ENCODE measurements at places on chromosomes 1 and 21.

DNA sequence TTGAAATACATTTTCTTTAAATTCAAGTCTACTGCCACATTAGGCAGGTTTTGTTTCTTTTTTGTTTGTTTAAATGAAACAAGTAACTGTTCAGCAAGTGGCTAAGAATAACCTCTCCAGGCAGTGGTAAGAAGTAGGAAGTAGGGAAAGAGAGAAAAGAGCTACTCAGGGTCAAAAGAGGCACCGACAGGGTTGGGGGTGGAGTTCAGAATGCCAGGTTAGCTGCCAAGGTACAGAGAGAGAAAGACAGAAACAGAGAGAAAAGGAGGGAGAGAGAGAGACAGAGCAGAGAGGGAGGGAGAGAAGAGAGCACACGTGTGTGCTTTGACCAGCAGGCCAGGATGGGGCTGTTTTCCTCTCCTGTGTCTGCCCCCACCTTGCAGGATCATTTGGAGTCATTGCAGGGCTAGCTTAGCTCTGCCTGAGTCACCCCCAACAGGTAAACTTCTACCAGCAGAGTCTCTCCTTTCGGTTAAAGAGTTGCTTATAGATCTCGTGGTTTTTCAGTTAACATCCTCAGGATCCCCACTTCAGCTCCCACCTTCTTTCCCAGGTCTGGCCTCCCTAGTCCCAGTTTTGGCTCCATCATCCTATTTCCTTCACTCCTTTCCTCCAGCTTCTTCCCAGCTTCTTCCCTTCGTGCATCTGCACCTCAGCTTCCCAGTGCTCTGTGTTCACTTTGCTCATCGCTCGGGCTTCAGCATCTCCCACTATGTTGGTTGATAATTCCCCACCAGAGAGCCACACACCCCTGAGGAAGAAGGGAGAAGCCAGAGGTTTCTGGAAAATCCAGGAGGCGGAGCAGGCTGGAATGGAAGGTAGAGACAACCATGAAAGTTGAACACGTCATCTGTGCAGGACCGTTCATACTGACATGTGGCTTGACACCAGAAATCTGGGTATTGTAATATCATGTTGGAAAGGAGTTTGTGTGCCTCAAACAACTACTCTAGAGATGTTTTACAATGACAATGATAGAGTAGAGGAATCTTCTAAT is 21.8 kb upstream of the RAB4A start:
- DNase-seq = no peak

DNA sequence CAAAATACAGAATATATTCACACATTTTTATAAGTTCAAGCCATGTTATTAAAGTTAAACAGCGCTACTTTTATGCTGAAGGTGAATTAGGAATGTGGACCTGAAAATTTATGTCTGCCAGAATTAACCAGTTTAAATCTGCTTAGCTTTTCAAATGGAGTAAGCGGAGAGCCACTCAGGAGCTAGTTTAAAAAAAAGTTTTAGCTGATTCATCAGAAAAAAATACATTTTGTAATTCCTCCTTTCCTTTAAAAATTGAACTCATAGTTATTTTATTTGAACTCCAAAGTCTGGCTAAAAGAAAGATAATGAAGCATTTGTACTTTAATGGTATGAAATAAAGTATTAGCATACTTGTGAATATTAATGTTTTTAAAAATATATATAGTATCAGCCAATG is 21.2 kb downstream of the C21orf91 start:
- no peak for DNase-seq

DNA sequence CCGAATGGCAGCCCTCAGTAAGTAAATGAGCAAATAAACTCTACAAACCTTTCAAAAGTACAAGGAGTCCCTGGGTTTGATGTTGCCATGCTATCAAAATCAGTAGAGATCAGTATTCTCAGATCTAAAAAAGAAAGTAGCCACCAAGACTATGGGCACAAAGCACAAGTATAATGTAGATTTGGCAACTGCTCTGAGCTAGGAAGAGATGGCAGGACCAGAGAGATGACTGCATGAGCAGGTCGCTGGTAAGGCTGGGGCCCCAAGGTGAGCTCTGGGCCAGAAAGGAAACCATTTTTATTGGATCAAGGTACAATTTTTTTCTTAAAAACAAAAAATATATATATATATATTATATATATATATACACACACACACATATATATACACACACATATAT is 3.1 kb upstream of the ADORA3 start:
- DNase-seq = no peak

DNA sequence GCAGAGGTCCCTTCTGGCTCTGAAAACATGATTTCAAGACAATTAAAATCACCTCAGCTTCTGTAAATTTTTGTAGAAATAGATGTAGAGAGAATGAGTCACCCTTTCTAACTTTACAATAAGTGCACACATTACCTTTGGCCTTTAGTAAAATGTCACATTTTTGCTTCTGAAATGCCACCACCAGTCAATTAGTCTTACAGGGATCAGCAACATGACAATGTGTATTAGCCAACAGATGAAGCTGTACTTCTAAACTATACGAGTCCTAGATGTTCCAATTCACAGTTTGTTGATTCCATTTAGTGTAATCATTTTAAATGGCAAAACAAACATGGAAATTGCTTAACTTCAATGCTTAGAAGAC is 23.1 kb downstream of the C21orf91 start:
- DNase-seq = no peak

GRCh38 chr1:240363315-240363714 is 248.6 kb downstream of the GREM2 start:
- no peak for DNase-seq

DNA sequence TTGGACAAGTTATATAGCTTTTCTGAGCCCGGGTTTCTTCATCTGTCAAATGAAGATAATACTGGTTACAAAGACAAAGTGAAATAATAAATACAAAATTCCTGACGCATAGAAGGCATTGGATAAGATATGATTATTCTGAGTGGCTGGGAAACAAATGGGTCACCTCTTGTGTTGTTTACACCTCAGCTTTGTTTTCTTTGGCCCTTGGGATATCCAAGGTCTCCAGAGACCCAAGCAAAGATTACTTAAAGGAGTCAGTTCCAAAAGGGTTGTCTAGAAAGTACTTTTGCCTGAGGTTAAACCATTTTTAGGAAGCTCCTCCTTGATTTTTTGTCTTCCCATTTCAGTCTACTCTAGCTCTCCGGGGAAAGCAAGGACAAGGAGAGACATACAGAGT is 9.7 kb downstream of the KHDRBS1 start:
- DNase-seq = no peak

DNA sequence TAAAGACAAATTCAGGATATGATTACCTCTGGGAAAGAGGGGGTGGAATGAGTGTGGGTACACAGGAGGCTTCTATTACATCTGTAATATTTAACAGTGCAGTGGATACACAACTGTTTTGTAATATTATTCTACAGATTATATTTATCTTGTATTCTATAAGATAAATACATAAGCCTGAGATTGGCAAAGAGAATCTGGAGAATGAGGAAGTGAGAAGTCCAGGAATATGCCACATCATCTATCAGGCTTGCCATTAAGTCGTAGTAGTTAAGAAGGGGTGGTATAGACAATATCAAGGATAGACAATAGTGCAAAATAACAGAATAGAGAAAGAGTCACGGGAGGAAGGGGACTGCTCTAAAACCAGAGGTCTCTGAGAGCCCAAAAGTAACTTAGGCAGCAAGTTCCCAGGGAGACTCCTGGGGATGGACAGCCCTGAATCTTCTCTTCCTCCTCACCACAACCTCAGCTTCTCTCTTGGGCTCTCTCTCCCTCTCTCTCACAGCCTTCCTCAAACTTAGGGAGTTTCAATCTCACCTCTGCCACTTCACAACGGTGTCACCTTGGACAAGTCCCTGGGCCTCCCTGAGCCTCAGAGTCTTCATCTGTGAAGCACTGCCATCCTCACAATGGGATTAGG is 14.0 kb upstream of the PTAFR start:
- no peak for DNase-seq

DNA sequence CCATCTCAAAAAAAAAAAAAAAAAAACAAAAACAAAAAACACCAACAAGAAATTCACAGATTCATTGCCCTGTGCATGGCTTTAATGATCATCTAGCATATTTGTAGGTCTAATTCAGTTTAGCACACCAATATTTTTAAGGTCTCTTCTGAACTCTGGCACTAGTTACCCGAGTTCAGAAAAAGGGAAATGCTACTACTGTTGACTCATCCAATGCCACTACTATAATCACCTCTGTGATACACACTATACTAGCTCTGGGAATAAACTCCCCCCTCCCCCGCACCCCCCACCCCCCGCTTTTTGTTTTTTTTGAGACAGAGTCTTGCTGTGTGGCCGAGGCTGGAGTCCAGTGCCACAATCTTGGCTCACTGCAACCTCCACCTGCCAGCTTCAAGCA is 55.6 kb downstream of the FBXO42 start:
- DNase-seq = no peak

DNA sequence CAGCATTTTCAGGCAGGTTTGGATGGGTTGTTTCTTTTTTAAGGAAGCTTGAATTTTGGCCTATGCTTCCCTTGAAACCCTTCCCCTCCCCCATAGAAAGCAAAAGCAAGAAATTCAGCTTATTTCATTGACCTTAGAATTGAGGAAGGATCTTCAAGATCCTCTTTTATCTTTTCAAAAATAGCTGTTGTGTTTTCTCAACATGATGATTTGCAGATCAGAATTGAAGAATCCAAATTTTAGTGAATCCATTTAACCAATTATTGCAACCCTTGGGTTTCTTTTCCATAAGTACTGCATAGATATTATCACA is 73.7 kb downstream of the LRRC8C start:
- no peak for DNase-seq

- DNase-seq = no peak
Observed at GRCh38 chr1:55286856-55287602, 71.9 kb upstream of the USP24 start.

GRCh38 chr1:112998592-112999235 is 42.7 kb upstream of the SLC16A1 start:
- DNase-seq = no peak

GRCh38 chr1:53417074-53417511 is 42.1 kb upstream of the DMRTB1 start:
- no peak for DNase-seq

GRCh38 chr1:109816175-109816811 is 52.6 kb upstream of the EPS8L3 start:
- DNase-seq = no peak

Data from T-helper 22 cell (primary cell).